ENCODE measurements at places on chromosomes 3 and 15.

GRCh38 chr15:26615188-26615926 is 157.5 kb downstream of the GABRB3 start:
- no peak for DNase-seq

GRCh38 chr3:37520907-37521341 is 340.8 kb upstream of the CTDSPL start:
- no peak for DNase-seq

- no peak for DNase-seq
Measured at GRCh38 chr3:127789051-127789450, 33.3 kb downstream of the MGLL start.

GRCh38 chr15:69523010-69524001 is 70.7 kb downstream of the RPLP1 start:
- DNase-seq, result no peak

DNA sequence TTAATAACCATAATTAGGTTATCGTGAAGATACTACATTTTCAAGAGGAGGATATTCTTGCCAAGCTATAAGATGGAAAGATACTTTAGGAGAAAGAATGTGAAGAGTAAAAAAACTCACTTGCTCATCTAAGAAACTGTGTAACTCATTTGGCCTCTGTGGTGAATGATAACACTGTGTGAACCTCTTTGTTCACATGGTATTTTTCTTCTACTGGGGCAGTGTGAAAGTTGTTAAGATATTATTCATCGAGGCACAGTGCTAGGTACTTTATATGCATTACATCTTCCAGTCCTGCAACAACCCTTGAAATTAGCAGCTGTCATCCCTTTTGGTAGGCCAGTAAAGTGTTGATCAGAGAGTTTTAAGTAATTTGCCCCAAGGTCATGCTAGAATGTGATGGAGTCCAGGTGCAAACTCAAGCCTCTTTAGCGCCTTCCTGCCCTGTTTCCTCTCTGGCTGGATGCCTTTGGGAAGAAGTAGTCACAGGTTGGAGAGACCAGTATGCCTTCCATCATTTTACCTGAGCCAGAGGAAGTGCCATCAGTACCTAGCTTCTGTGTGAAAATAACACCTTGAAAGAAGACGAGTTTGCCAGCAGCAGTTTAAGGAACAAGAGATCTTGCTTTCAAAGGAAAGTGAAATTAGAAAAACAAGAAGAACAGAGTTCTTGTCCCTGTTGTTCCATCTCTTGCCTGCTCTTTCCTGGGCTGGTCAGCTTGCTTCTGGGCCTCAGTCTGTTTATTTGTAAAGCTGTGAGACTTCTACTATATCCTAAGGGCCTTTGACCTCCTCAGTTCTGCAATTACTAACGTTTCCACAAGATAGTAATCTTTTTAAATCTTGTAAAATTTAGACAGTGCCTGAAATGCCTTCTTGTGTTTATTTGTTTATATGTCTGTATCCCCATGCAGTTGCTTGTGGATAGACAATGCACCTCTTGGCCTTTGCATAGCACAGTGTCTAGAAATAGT is 179.3 kb downstream of the FNDC3B start:
- no peak for DNase-seq

Data from cortex of kidney (tissue), 1 donor.